NCI-H1105 (cell line): ENCODE measurements at places on chromosomes 4 and X.
A peak's percentile ranks its signal among the peaks of the same experiment; 100 is the strongest.

GRCh38 chr4:189613207-189613606 lies 327.5 kb upstream of the FRG1 start:
- no peak for DNase-seq

GRCh38 chr4:8844976-8845690 lies 26.5 kb downstream of the HMX1 start:
- DNase-seq = no peak

- no peak for DNase-seq
These were observed 10.4 kb downstream of the CASK start for GRCh38 chrX:41912923-41913322.

DNA sequence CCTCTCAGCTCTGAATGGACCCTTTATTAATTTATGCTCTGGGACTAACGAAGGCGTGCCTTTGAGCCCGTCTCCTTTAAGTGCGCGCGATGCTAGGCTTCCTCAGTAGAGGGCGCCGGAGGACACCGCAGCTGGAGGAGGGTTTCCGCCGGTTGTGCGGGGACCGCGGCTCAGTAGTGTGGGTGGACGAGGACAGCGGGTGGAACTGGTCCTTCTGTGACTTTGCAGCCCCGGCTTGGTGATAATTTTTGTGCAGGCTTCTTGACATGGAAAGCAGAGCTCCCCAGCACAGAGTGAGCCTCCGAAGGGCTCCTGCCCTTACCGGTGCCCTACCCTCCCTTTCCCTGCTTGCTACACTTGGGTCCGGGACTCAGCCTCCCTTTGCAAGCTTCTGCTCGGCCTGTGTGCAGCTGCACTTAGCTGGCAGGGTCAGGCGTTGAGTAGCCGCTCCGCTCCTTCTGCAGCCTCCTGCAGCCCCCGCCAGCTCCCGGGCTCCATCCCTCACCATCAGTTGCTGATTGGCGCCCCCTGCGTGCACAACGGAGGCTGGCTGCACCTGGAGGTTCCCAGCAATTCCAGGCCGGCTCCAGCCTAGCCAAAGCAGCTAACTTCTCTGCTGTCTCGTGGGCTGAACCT lies 26.8 kb upstream of the BOD1L1 start:
- DNase-seq = peak; percentile 43

DNA sequence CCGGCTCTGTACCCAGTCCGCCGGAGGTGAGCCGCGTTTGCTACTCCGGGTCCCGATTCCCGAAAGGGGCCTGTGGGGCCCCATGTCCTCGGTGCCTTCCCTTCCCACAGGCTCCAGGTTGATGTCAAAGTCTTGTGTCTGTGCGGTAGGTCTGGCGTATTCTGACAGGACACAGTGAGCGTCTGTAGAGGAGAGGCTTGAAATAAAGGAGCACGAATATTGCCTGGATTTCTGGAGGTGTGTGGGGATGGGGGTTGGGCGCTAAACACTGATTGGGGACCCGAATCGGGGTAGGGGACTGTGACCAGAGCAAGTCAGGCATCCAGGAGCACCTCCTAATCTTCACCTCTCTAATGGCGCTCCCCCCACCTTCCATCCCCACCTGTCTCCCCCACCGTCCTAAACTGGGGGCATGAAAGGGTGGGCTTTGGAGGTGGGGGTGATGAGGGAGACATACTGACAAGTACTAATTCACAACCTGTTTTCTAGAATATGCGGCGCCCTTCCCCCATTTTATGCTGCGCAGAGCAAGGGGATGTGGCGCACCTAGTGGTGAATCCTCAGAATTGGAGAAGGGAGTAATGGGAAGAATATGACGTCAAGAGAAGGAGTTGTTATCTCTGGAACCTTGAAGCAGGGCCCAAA lies 855 bp downstream of the GPRASP2 start:
- peak; percentile 30 for DNase-seq

GRCh38 chr4:183808097-183808456 lies 97.0 kb upstream of the STOX2 start:
- no peak for DNase-seq

- DNase-seq = peak; percentile 67
These were observed 104.7 kb upstream of the NOCT start for GRCh38 chr4:138910914-138911336.

DNA sequence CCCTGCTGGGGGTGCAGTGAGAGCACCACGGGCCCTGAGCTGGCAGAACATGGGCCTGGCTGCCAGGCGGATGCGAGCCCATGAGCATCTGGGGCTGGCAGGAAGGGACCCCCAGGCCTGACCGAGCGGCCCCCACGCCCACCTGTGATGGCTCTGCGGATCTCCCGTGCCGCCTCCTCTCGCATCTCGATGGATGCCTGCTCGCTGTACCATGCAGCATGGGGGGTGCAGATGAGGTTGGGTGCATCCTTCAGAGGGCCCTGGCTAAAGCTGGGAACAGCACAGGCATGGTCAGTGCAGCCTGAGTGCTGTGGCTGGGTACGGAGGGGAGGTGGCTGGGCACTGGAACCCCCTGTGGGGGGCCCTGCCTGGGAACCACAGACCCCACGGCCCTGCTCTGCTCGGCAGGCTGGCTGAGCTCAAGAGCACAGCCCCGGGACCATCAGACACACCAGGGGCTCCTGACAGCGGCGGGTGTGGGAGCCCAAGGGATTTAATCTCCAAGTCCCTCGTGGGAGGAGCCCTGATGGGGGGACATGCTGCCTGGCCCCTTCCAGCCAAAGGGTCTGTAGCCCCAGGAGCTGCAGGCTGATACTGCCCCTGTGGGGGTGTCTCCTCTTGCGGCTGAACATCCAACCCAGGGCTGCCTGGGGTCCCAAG lies 35.5 kb downstream of the CTBP1 start:
- DNase-seq = no peak

GRCh38 chr4:7287918-7288280 lies 95.6 kb downstream of the SORCS2 start:
- DNase-seq = no peak

DNA sequence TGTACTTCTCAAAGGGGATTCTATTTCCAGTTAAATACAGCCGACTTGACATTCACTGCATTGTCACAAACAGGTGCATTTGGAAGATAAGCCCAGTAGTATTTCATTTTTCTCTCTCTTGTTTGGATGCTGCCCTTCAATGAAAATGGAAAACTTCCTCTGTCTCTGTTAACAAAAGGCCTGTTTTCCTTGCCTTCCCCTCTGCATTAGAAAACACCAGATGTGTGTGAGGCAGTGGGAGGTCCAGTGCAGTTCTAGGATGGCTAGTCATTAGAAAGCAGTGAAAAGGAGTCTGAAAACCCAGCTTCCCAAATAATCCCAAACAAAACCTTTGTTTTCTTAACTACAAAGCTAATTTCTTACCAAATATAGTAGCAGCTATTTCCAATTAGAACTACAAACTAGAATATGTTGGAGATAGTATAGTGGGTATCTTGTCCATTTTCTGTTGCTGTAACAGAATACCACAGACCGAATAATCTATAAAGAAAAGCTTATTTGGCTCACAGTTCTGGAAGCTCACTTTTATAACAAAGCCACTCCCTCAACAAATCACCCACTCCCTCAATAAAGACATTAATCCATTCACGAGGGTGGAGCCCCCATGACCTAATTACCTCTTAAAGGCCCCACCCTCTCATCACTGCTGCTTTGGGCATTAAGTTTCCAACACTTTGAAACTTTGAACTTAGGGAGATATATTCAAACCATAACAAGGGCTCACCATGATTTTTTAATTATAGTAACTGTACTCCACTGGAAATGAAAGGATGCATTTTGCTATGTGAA lies 452.1 kb upstream of the RPS6KA3 start:
- DNase-seq = no peak

DNA sequence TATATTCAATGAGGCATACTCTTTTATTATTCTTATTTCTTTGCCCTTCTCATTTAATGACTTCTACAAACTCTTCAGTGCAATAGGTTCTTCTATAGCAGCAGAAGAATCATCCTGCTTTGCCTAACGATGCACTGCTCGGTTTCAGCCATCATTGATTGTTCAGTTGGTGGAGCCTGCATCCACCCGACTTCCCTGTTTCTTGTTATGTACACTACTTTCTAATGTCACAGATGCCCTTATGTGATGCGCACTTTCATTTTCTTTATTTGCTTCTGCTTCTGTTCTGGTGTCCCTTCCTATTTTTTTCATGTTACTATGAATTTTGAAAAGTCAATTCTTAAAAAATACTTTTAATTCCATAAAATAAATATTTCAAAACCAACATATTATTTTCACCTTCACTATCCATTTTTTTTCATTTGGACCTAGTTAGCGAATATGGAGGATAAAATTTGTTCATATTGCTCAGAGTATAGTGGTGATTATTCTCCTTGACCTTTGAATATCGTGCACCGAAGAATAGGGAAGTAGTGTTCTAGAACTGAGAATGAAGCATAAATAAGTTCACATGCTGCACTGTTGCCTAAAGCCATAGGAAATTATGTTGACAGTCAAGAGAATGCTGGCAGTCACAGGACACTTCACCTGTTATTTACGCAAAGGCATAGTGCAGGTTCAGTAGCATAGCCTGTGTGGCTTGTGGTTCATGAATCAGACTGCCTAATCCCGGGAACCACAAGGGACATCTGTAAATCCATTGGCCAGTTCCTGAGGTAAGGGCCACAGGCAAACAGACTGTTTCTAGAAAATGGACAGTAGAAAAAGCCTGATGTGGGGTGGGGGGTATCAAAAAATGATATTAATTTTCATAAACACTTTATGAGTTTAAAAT lies 21.3 kb upstream of the SFRP2 start:
- DNase-seq = no peak

DNA sequence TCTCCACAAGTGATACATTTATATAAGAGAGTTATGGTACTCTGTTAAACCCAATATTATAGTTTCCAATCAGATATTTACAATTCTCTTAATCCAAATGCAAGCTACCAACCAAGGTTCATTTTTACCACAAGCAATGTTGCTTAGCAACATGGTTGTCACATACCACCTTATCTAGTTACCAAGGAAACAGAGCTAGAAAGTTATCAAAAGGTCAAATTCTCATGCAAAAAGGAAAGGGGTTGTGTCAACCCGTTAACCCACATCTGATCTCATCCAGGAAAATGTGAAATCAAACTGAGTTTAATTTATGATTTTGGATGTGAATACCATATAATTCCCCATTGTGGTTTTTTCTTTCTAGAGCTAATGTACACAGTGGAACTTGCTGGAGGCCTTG lies 274.1 kb upstream of the MAGEB2 start:
- DNase-seq = no peak

DNA sequence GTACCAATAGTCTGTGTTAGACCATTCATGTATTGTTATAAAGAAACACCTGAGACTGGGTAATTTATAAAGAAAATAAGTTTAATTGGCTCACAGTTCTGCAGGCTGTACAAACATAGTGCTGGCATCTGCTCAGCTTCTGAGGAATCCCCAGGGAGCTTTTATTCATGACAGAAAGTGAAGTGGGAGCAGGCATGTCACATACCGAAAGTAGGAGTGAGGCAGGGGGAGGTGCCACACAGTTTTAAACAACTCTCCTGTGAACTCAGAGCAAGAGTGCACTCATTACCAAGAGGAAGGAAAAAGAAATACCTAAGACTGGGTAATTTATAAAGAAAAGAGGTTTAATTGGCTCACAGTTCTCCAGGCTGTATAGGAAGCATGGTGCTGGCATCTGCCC lies 591.2 kb downstream of the PPP4R3C start:
- DNase-seq = no peak

GRCh38 chrX:103404231-103405008 lies 28.1 kb downstream of the BEX3 start:
- DNase-seq = peak; percentile 62

DNA sequence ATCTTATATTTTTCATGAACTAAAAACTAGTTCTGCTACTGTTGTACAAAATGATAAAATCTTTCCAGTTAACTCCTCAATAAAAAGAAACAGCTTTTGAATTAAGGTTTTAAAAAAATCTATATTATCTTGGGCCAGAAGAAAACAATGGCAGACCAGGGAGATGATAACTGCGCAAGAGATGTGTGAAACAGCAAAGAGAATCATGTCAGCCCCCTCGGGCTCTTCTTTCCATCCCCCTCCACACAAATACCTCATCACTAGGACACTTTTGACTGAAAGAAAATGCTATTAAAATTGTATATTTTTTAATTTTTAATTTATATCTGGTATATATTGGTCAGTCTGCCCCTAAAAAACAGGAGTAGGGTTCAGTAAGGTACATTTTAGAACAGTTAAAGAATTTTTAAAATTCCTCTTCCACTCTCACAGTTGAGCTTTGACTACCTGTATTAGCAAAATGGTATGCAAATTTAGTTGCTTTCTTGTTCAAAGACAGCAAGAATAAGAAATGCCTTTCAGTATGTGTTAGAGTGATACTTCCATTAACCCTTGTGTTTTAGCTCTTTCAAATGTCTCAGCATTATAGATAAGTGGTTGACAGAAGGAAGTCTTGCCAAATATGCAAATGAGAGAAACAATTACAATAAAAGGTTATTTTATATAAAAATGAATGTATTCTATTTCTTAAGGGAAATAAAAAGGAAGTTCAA lies 36.4 kb upstream of the LCORL start:
- DNase-seq = no peak
